CD8-positive, alpha-beta T cell (primary cell): ENCODE measurements at places on chromosomes 5 and 9.

DNA sequence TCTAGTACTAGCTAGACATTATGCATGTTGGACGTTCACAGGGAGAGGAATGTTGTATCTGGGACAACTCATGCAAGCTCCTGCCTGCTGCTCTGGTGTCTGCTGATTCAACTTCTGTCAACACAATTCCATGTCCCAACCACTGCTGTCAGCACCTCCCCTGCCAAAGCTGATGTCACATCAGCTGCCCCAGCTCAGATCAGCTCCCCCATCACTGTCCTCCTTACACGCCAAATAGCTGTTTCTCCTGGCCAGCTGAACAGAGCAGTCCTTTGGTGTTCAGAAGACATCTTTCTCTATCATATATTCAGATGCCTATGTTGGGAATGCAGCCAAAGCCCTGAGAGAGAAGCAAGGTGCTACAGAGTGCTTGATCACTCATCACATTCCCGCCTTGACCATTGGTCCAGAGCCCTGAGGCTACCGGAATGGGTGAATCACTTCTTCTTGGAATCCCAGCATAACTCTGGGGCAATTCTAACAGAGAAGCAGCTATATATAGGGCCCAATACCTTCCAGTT lies 223.3 kb downstream of the SEC61B start:
- no peak for DNase-seq

DNA sequence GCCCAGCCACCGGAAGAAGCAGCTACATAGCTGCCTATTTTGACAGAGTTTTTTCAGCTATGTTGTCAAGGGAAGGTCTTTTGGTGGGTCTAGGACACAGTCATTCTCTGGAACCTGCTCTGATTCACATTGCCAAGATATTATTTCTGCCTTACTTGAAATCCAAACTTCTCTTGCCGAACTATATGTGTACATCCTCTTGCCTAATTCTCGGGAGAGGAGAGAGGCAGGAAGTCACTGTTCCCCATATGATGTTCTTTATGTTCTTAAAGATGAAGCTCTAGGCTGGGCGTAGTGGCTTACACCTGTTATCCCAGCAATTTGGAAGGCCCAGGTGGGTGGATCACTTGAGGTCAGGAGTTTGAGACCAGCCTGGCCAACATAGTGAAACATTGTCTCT lies 8.6 kb downstream of the TMEM252 start:
- no peak for DNase-seq

DNA sequence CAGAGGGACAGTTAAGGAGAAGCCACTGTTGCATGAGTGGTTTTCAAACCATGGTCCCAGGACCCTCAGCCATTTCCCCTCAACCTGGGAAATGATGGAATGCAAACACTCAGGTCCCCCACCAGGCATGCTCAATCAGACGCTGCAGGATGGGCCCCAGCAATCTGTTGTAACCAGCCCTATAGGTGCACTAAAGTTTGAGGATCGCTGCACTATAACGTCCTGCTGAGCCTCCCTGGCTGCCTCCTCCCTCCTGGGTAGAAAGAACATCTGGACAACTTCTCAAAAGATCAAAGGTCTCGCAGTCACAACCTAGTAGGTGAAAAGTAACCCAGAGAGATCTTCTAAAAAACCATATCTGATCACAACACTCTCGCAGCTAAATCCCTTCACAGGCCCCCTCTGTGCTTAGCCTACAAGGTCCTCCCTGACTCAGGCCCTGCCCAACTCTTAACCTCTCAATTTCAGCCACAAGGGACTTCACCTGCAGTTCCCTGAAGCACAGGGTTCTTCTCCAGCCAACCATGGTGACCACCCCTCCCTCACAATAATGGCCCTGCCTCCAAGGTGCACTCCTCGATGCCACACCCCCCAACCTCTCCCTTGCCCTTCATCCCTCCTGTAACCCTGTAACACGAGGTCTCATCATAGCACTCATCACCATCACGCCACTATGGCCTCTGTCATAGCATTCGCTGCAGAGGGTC lies 3.5 kb downstream of the SHB start:
- no peak for DNase-seq

GRCh38 chr5:130159968-130160367 lies 255.7 kb downstream of the CHSY3 start:
- DNase-seq: no peak

DNA sequence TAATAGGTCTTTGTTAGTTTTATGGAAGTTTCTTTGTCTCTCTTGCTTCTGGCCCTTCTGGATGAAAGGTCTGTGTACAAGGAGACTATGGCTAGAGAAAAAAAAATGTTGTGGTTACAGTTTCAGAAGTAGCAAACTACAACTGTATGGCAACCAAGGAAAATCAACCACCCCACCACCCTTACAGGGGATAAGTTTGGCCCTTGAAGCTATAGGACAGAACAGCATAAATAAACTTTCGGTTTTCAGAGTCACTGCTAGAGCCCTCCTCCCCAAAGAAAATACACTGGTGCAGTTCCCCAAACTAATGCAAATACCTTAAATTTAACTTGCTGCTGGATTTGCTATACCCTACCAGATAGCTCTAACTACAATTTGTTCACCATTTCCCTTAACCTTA lies 1216.7 kb downstream of the EFNA5 start:
- no peak for DNase-seq

DNA sequence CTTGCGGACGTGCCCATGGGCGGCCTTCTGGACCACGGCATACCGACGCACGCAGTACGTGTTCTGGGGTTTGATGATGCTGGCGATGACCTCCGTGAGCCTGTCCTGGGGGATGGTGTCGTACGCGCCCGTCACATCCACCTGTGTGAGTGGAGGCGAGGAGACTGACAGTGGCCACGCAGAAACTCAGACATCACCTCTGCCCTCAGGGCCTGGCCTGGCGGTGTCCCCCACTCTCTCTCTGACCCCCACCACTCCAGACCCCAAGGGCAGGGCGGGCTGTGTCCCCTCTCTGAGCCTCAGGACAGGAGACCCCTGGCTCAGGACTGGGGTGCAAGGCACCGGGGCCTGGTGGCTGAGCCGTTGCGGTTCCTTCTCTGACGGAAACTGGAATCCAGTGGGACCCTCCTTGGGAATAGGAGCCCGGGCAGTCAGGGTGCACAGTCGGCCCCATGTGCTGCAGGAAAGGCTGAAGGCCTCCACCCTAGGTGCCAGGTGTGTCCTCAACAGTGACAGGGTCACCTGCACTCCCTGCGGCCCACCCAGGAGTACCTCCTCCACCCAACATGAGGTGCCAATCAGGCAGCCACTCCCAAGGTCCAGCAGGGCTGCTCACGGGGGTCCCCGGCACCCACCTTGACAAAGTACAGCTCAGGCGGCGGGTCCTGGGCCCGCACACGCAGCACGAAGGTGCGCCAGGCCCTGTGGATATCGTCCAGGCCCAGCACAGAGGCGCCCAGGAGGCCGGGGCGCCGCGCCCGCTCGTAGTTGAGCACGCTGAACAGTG lies 16.0 kb downstream of the TERT start:
- DNase-seq: no peak

DNA sequence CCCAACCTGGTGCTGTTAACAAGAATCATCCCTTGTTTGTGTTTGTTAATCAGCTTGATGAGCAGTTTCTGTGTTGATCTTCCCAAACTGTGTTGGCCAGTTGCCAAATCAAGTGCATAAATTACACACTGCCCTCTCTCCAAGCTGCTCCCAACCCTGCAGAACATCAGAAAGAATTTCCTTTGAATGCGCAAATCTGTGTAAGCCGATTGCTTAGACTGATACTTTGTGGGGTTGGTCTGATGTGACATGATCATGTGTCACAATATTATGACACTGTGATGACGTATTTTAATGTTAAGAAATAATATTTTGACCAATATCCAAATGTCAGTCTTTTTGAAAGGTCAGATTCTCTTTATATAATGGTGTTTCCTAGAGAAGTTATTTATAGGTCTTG lies 766.4 kb upstream of the WWC1 start:
- no peak for DNase-seq

DNA sequence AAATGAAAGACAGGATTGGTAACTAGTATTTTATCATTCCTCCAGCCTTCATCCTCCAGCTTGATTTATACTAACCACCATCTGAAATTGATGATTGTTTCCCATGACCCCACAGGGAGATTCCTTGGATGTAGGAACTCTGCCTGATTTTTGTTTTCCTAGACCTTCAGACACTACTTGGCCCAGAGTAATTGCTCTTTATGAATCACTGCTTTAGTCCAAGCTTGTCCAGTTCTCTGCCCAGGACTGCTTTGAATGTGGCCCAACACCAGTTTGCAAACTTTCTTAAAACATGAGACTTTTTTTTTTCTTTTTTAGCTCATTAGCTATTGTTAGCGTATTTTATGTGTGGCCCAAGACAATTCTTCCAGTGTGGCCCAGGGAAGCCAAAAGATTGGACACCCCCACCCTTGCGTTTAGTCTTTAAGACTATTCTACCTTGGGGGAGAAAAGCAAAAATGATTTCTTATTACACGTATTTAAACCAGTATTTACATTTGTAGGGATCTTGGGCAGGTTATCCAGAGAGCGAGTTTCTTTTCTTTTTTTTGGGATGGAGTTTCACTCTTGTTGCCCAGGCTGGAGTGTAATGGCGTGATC lies 18.4 kb downstream of the BASP1 start:
- DNase-seq: no peak

DNA sequence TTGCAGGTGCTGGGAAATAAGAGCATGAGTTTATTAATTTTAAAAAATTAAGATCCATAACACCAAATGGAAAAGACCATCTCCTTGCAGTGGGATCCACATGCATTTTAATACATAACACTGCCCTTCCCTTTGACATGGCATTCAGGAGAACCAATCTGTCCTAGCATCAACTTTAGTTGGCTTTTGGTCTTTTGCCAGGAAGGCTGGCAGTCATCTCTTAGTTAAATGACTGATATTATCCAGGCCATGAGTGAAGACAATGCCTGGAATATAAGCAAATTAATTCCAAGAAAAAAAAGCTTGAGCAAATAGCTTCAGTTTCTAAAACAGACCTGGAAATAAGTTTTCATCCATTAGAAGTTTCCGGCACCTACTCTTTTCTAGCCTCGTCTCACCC lies 55.1 kb upstream of the OTULINL start:
- DNase-seq: no peak

DNA sequence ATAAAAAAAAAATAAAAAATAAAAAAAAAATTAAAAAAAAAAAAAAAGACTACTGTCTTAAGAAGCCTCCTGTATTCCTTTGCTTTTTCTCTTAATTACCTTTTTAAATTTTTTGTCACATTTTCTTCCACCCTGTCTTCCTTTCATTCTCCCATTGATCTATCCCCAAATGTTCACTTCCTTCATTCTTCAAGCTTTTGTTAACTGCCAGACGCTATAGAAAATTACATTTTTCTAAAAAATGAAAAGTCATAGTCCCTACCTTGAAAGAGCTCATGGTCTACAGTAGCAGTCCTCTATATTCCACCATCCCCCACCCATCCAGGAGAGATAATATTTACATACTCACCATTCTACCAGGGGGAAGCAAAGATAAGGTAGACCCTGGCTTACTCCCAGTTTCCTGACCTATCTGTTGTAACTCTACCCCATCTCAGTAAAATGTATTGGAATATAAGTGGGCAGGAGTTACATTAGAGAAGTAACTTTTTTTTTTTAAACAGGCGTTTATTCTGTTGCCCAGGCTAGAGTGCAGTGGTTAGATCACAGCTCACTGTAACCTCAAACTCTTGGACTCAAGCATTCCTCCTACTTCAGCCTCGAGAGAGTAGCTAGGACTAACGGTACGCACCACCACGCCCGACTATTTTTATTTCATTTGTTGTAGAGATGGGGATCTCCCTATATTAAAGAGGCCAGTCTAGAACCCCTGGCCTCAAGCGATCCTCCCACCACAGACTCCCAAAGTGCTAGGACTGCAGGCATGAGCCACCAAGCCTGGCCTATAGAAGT lies 3.8 kb upstream of the PRKAA1 start:
- DNase-seq: no peak

DNA sequence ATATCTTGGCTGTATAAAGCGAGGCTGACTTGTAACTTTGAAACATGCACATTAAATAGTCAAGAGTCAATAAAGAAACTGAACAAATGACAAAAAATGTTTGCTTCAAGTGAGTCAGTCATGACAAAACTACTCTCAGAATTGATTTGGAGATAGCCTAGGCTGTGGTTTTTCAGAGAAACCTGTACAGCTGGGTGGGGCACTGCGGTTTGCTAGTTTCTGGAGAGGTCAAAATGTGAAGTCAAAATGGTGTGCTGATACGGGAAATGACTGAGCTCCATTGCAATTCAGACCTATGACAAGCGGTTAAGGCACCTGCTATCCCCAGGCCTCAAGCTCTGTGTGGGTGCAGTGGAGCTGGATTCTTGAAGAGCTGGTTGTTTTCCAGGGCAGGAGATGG lies 10.3 kb upstream of the CD180 start:
- DNase-seq: peak; percentile 63

DNA sequence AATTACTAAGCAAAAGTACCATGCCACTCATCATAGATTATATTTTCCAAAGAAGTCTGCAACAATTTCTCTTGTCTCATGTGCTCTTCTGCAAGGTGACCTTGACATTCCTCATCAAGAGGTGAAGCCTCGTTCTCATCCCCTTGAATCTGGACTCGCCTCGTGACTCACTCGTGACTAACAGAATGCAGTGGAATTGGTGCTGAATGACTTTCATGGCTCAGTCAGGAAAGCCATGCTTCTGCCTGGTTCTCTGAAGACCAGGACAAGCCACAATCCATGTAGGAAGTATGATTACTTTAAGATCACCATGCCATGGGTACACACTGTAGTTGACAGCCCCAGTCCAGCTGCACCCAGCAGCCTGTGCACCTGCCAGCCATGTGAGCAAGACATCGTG lies 335.8 kb downstream of the GADD45G start:
- no peak for DNase-seq

GRCh38 chr5:42361315-42361688 lies 61.9 kb upstream of the GHR start:
- DNase-seq: no peak

DNA sequence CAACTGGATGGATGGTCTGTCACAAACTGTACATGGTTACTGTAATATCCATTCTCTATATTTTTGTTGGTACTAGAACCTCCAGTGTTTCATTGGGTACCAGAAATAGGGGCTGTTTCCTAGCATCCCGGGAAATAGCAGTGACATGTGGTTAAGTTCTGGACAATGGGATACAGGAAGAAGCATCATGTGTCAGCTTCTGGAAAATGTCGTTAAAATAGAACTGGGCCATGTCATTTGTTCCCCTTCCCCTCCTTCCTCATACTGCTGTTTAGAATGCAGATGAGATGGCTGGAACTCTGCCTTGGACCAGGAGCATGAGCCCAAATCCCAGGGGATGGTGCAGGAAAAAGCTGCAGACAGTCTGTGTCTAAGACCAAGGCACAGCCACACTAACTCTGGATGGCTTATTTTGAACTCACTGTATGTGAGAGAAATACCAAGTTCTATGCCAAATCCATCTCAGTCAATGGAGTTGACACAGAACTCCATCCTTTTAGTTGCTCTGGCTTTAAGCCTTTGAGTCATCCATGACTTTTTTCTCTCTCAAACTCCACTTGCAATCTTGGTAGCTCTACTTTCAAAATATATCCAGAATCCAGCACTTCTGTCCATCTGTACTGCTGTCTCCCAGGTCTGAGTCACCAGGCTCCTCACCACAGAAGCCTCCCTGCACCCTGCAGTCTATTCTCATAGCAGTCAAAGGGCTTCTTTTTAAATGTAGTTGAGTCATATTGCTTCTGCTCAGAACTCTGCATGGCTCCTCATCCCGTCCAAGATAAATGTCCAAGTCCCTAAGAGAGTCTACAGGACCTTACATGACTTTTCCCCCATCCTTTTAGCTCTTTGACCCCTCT lies 184.2 kb downstream of the NSG2 start:
- no peak for DNase-seq
